ENCODE measurements at places on chromosomes 7 and 10. TPM values are rescaled to one million over a fixed set of nuclear protein-coding genes. Genes with fewer than 3 reads are reported as not detected.

GRCh38 chr10:96505150-96506136 is 8.3 kb downstream of the TLL2 start:
- no peak for DNase-seq

- DNase-seq = no peak
Observed at GRCh38 chr7:131219312-131220041, 108.2 kb upstream of the MKLN1 start.

DNA sequence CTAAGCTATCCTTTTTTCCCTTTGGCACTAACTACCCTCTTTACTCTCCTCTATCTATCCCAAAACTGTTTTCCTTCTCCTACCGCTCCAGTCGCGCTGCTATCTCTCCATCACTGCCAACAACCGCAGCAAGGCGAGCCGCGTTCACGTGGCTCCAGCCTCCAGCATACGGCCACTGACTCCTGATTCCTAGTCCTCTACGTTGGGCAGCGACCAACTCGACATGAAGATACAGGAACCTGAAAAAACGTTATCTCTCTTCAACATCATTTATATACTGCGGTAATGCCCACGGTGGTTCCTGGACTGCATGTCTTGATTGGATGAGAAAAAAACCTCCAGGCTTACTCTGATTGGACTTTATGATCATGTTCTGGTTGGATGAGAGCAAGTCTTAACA is 129.5 kb downstream of the ZNF716 start:
- DNase-seq = no peak

DNA sequence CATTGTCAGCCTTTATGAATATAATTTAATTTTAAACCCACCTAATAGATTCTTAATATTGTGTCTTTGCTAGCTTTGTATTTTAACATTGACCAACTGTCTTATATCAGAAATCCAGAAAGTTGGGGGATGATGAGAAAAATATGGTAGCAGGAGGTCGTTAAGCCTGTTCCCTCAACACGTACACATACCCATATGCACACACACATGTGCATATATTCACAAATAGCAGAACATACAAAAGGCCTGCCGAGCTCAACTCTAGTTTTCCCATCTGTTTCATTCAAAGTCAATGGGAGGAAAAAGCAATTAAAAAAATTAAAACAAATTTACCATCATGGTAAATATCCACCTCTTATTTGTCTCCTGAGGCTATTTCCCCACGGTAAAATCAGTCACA is 25.9 kb upstream of the PTPRZ1 start:
- DNase-seq = no peak

GRCh38 chr7:17362439-17363105 is 64.1 kb downstream of the AHR start:
- DNase-seq = no peak

DNA sequence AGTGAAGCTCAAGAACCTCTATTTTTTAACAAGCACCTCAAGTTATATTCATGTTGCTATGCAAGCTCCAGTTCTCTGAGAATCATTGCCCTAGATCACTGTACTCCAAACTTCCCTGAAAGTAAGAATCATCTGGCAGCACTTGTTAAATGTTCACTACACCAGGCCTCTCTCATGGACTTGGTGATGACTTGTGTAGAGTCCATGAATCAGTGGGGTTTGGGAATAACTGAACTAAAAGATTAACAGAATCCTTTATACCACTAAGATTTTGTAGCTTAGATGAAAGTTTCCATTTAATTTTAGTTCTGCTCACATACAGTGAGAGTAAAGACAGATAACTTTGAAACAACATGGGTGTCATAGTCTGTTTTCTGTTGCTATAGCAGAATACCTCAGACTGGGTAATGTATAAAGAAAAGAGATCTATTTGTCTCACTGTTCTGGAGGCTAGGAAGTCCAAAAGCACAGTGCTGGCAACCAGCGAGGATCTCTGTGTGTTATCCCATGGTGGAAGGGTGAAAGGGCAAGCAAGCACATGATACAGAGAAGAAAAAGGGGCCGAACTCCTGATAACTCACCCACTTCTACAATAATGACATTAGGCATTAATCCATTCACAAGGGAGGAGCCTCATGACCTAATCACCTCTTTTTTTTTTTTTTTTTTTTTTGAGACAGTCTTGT is 27.9 kb upstream of the AOAH start:
- DNase-seq = no peak

The TFR2 gene
- total RNA-seq = not detected

The TSPAN12 gene
- total RNA-seq = 21.3 TPM

The CLDN4 gene
- 0.19 TPM for total RNA-seq

The PALD1 gene
- 12.1 TPM for total RNA-seq

The CALHM3 gene
- total RNA-seq = not detected

The LIPM gene
- total RNA-seq = not detected

Data from omental fat pad (tissue), 4 donors.